ENCODE measurements at places on chromosomes 4 and X.

DNA sequence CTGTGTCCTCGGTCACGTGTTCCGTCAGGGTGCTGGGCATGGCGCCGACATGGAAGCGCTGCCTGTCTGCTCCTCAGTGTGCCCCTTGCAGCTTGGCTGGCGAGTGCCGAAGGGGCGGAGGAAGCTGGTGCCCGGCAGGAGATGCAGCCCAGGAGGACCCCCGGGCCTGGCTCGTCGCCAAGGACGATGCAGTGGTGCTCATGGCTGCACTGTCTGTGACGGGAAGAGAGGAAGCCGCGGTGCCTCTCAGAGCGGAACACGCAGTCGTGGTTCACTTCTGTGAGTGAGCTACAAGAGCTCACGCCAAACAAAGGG, 38.1 kb downstream of the FGFRL1 start:
- no peak for DNase-seq

- DNase-seq = no peak
Observed at GRCh38 chr4:143336781-143337599, at the start of gene GAB1. GAB1 (plus strand) TSS chr4:143336876; CDS start chr4:143337189, 313 bp downstream.

- no peak for DNase-seq
Observed at GRCh38 chr4:61224573-61224972, 24.4 kb downstream of the ADGRL3 start.

DNA sequence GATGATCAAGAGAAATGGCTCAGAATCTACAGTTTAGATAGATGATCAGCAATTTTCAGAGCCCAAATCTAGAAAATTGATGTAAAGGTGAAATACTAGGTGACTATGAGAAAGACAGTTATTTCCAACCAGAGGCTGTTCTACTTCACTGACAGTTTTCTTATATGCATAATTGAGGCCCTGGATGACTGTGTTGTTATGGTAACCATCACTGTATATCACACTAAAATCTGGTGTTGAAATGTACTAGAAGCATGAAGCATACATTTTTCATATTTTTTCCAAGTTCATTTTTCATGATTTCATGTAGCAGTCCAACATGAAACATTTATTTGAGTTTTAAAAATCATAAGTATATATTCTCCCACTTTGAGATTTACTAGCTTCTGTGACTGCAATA, 87.4 kb downstream of the ATXN3L start:
- DNase-seq = no peak

- no peak for DNase-seq
Observed at GRCh38 chrX:137172317-137172948, 138.6 kb upstream of the GPR101 start.

DNA sequence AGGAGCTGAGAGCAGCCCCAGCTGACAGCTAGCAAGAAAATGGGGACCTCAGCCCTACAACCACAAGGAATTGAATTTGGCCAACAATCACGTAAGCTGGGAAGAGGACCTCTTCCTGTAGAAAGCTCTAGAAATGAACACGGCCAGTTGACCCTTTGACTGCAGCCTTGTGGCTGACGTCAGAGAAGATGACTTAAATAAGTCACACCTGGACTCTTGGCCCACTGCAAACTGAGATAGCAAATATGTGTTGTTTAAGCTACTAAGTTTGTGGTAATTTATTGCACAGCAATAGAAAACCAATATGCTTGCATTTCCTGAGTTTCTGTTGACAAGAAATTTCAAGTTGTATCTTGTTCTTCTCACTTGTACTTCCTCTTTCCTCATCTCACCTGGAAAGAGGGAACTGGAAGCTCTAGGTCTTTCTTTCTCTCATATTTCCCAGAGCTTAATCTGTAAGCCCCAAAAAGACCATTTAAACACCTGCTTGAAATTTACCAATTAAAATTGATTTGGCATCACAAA, 18.8 kb downstream of the PRKG2 start:
- DNase-seq = no peak

DNA sequence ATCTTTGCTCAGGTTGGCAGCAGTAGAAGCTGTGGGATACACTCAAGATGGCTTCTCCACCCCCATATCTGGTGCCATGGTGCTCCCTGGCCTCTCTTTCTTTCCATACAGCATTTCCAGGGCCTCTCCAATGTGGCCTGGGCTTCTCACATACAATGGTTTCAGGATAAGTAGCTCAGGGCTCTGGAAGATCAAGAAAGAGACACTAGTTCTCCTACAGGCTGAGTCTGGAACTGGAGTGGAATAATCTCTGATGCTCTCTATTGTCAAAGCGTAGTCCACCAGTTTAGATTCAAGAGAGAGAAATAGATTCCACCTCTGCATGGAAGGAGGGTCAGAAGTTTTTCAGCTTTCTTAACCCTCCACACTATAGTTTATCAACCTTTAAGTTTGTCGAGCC, 138.2 kb upstream of the AADAT start:
- DNase-seq = no peak

DNA sequence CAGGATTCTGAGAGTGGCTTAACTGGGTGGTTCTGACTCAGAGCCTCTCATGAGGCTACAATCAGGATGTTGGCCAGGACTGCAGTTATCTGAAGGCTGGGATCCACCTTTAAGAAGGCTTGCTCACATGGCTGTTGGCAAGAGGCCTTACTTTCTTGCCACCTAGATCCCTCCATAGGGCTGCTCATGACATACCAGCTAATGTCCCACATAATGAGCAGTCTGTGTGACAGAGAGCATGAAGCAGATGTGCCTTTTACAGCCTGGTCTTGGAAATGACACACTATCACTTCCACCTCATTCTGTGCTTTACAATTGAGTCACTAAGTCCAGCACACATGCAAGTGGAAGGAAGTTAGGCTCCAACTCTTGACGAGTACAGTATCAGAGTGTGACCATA, 4.3 kb upstream of the RBM3 start:
- no peak for DNase-seq

GRCh38 chr4:67883458-67883857, 344 bp downstream of the TMPRSS11D start:
- DNase-seq = no peak

All from stimulated activated CD8-positive, alpha-beta memory T cell treated with anti-CD3 and anti-CD28 coated beads, Interleukin-7, amount 100 ng/mL, for 1 hour (primary cell).